ENCODE measurements at places on chromosomes 11 and 22.

DNA sequence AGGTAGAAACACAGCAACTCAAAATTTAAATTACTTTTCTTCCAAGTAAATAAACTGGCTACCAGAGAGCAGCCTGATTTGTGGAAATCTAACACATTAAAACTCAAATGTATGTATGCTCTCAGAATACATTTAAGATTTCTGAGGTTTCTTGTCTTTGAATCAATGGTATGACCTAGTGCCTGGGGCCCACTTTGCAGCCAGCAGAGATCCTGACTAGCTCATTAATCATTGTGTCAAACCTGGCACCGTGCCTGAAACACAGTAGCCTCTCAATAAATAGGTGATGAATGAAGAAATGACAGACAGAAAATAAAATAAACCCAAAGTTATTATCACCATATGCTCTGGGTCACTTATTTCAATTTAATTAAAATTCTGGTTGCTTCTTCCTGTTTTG is 176.2 kb upstream of the FAT3 start:
- no peak for DNase-seq

- no peak for DNase-seq
Observed at GRCh38 chr11:1372660-1373059, 17.1 kb upstream of the BRSK2 start.

GRCh38 chr11:39971938-39972337 is 1487.5 kb downstream of the LRRC4C start:
- DNase-seq = no peak

DNA sequence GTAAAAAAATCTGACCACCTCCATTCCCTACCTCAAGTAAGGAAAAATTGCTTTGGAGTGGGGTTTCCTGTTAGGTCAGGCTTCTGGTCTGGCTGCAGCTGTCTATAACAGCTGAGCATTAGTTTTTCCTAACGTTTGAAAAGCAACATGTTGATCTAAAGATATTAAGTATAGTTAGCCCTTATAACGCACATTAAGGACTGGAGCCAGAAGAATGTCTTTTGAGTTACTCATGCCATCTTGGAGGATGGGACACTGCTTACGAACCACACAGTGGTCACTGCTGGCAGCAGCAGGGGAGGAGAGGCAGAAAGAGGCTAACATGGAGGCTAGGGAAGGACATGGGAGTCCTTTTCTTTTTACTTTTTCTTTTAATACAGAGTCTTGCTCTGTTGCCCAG is 44.1 kb upstream of the GDPD4 start:
- no peak for DNase-seq

GRCh38 chr22:49553076-49553475 is 274.6 kb downstream of the BRD1 start:
- no peak for DNase-seq

- DNase-seq = peak; percentile 63
Observed at GRCh38 chr11:7977232-7977917, 9.8 kb upstream of the EIF3F start.

DNA sequence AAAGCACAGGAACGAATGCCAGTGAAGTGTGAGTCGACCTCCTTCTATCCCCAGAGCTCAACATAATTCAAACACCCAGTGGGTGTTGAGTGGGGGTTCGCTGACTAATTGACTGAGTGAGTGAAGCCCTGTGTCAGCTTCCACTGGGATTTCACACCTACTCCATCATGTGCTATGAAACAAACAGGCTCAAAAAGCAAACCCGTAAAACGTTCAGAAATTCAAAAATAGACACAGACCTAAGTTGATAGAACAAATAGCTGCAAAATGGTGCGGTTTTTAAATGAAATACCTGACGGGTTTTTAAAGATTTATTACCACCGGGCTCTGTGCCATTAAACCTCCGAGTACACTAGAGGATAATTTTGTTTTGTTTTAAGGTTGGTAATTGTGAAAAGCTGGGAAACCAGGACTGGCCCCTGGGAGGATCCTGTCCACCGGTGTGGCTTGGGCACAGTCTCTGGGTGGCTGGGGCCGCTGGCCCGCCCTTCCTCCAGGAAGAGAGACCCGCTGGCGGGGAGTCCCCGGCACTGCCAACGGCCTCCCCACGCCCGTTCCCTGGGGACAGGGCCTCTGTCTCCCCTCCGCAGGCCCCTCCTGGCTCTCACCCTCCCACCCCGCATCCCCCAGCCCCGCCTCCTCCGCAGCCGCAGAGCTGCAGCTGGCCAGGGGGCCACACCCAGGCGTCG is 13.6 kb downstream of the KCNJ5 start:
- DNase-seq = no peak

GRCh38 chr11:71120471-71120896 is 131.9 kb downstream of the SHANK2 start:
- DNase-seq = no peak

- no peak for DNase-seq
Observed at GRCh38 chr22:20105456-20106204, 10.3 kb upstream of the RANBP1 start.

- DNase-seq = peak; percentile 13
Observed at GRCh38 chr11:130431331-130431773, 2.9 kb upstream of the ADAMTS8 start.

DNA sequence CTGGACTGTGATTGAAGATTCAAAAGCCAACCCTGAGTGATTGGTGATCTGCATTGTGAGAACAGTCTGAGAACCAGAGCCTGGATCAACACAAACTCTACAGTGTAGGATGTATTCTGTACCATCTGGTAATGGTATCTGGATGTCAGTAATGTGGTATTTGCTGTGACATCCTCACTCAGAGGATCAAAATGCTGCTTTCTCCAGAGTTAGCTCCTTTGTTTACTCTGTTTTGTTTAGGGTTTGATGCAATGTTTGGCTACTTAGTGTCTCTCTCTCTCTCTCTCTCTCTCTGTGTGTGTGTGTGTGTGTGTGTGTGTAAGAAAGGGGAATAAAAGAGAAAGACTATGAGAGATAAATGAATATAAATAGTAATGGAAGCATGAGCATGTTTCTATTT is 24.3 kb downstream of the CASP4 start:
- no peak for DNase-seq

DNA sequence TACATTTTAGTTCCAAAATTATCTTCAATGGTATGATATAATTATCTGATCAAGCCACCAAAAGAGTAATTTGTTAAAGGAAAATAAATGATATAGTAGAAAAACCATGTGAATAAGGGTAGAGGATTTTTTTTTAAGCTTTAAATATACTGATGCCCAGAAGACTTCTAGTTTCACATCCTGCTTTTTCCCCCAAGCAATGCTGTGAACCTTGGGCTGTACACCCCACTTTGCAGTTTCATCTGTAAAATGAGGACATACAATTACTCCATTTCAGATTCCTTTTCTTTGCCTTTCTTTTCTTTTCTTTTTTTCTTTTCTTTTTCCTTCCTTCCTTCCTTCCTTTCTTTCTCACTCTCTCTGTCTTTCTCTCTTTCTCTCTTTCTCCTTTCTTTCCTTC is 1125.4 kb downstream of the DLG2 start:
- peak; percentile 62 for DNase-seq

GRCh38 chr11:128726458-128727139 is 32.7 kb downstream of the FLI1 start:
- DNase-seq = peak; percentile 85

GRCh38 chr11:107695446-107695845 is 16.4 kb downstream of the SLN start:
- no peak for DNase-seq

DNA sequence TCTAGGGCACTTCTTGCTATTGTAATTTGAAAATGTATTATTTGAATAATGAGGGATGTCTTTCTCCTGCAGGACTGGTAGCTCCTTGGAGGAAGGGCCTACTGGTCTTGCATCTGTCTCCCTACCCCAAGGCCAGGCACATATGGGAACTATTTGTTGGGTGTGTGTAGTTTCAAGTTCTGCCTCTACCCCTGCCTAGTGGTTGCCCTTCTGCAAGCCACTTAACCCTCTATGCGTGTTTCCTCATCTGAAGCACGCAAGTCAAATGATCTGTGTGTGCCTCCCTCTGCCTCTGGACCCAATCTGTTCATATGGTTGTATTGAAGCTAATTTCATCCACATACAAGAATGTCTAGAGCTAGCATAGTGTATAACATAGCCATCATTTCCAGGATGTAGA is 67.0 kb downstream of the WNT11 start:
- peak; percentile 80 for DNase-seq

DNA sequence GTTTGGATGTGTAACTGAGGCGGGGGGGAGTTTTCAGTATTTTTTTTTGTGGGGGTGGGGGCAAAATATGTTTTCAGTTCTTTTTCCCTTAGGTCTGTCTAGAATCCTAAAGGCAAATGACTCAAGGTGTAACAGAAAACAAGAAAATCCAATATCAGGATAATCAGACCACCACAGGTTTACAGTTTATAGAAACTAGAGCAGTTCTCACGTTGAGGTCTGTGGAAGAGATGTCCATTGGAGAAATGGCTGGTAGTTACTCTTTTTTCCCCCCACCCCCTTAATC is 2.3 kb downstream of the MALAT1 start:
- no peak for DNase-seq

Measured in MV-4-11 (cell line).